Activated CD4-positive, alpha-beta T cell treated with anti-CD3 and anti-CD28 coated beads for 24 hours (primary cell): ENCODE measurements at places on chromosomes 1 and 21.

GRCh38 chr1:147225193-147225730 lies at the start of gene FMO5:
FMO5 (minus strand) TSS chr1:147225339; CDS start chr1:147225029, 310 bp downstream.
- DNase-seq: no peak

- DNase-seq: no peak
Observed at GRCh38 chr1:83909687-83910086, 89.2 kb downstream of the TTLL7 start.

- no peak for DNase-seq
Observed at GRCh38 chr1:221824025-221824424, 82.1 kb upstream of the DUSP10 start.

GRCh38 chr1:26833432-26834405 lies 7.2 kb downstream of the ZDHHC18 start:
- DNase-seq: peak; percentile 63

DNA sequence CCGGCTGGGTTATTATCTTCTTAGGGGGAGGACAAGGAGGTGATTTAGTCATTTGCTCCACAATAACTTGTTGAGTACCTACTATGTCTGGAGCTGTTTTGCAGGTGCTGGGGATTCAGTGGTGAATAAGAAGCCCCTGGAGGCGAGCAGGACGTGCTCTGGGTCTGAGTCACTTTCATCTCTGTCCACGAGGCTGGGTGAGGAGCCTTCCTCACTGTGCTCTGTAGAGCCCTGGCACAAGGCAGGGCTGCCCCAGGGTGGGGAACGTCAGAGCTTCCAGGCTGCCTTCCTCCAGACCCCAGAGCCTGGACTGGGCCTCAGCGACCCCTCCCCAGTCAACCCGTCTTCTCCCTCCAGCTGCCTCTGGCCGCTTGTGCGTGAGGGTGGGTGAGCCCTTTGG lies 2.5 kb upstream of the PADI6 start:
- DNase-seq: no peak

- DNase-seq: no peak
Observed at GRCh38 chr1:54356680-54357147, 49.5 kb downstream of the SSBP3 start.

GRCh38 chr1:105485207-105485606 lies 1571.3 kb upstream of the PRMT6 start:
- no peak for DNase-seq

- DNase-seq: no peak
Observed at GRCh38 chr1:67743072-67743725, 58.2 kb downstream of the GADD45A start.

DNA sequence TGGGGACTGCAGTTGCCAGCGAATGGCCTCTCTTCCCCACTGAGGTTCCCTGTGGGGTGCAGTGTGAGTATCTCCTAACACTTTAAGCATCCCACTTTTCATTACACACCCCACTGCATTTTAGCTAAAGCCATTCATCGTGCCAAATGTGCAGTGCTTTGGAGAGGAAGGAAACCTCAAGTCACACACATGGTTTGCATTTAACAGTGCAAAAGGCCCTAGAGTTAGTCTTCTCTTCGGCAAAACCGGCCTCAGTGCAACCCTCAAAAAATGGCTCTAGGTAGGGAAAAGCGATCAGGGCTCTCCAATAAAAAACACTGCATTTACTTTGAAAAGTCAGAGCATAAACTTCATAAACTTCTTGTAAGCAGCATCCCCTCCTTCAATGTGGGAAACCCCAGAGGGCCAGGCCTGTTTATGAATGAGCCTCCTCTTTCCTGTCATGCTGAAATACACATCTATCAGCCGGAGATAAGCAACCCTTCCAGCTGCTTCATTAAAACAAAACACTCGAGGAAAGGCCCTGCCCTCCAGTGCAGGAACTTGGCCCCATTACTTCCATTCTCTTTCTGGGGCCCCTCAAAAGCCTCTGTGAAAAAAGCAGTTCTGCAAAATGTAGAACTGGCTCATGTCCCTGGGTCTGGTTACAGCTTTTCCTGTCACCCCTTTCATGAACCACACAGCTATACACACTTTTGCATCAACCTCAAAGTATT lies 184.0 kb downstream of the CDC7 start:
- DNase-seq: no peak

- no peak for DNase-seq
Observed at GRCh38 chr1:246300626-246301549, 206.2 kb downstream of the SMYD3 start.

- DNase-seq: no peak
Observed at GRCh38 chr1:118977600-118977999, 10.5 kb downstream of the TBX15 start.

DNA sequence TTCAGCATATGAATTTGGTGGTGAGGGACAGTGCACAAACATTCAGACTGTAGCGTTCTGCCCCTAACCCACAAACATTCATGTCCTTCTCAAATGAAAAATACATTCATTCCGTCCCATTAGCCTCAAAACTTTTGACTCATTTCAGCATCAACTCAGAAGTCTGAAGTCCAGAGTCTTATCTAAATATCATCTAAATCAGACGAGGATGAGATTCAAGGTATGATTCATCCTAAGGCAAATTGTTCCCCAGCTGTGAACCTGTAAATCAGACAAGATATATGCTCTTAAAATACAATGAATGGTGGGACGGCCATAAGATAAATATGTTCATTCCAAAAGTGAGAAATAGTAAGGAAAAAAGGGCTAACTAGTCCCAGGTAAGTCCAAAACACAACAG lies 1195.6 kb upstream of the ADGRL4 start:
- no peak for DNase-seq

GRCh38 chr1:9294405-9294773 lies 1.7 kb downstream of the SPSB1 start:
- no peak for DNase-seq

DNA sequence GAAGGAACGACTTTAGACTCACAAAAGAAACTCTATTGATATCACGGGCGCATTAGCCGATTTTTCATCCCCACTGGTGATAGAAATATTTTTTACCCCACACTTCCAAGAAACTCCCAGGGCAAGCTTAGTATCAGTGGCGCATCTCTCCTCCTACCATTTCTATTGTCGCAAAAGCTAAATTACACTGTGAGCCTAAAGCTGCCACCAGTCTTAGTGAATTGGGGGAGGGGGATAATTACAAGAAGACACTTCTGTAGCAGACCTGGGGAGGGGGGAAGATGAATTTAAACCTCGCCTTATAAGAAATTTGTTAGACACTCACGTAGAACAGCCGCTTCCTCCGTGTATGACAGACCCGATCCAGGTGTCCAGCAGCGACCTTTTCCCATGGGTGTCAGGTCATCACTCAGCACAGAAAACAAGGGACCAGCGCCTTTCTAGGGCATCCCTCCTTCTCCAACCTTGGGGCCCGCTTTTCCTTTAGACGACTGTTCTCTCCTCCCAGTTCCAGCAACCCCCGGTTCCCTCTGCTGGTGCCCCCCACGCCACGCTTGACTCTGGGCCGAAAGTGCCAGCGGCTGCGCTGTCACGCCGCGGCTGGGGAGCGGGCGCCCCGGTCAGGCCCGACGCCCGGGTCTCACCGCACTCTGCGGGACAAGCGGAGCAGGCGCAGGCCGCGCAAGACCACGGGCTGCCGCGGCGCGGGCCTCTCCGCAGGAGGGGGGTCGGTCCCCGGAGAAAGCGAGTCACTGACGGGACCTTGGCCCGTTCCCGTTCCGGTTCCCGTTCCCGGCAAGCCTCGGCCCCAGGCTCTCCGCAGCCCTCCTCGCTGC lies 821 bp downstream of the PHC2 start:
- DNase-seq: no peak

GRCh38 chr1:53337499-53337898 lies 9.6 kb upstream of the LRP8 start:
- no peak for DNase-seq

DNA sequence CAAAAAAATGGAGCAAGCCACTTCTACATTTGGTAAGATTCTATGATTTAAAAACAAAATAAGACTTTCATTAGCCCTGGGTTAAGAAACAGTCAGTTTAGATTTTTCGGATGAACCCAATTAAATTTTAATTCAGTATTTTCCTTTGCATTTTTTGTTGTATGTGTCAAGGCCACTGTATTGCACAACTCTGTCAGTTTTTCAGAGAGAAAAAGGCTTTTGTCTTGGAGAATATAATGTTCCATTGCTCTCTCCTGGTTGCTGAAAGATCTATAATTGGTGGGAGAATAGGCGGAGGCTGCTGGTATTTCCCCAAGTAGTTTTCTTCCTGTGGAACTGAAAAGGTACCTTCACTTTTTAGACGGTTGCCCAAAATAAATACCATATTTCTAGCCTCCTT lies 84.6 kb downstream of the NEGR1 start:
- DNase-seq: no peak

DNA sequence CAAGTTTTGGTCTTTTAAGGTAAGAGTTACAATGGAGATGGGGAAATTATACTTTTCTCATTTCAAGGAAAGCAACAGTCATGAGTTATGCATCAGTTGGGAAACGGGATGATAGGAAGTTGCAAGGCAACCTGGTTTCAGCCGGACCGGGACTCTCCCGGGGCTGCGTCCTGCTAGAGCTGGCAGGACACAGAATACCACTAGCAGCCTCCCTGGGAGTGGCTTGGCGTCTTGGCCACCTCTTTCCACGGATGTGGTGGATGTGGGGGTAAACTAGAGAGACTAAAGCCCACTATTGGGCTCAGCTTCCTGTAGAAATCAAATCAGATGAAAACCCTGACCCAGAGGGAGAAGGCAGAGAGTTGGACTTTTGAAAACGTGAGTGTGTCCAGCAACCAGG lies 71.9 kb downstream of the ADARB1 start:
- no peak for DNase-seq

DNA sequence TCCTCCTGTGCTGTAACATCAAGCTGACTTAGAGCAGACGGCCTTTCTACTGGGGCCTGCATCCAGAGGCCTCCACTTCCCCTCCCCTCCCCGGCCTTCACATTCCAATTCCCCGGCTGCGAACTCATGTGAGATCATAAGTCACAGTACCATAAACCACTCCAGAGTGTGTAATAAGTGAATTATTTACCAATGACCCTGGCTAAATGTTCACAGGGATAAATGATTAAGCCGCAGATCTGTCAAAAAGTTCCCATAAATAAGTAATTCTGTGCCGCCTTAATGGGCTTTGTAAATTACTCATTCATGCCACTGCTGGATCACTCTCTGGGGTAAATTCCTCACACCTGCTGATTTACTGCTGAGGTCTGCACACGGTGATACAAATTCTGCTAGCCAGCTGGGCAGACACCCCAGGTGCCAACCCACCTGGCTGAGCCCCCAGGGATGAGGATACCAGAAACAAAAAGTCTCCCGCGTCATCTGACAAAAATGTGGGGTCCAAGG lies 27.4 kb upstream of the KIRREL1 start:
- DNase-seq: no peak

GRCh38 chr1:165927169-165927568 lies 99.8 kb downstream of the UCK2 start:
- no peak for DNase-seq

DNA sequence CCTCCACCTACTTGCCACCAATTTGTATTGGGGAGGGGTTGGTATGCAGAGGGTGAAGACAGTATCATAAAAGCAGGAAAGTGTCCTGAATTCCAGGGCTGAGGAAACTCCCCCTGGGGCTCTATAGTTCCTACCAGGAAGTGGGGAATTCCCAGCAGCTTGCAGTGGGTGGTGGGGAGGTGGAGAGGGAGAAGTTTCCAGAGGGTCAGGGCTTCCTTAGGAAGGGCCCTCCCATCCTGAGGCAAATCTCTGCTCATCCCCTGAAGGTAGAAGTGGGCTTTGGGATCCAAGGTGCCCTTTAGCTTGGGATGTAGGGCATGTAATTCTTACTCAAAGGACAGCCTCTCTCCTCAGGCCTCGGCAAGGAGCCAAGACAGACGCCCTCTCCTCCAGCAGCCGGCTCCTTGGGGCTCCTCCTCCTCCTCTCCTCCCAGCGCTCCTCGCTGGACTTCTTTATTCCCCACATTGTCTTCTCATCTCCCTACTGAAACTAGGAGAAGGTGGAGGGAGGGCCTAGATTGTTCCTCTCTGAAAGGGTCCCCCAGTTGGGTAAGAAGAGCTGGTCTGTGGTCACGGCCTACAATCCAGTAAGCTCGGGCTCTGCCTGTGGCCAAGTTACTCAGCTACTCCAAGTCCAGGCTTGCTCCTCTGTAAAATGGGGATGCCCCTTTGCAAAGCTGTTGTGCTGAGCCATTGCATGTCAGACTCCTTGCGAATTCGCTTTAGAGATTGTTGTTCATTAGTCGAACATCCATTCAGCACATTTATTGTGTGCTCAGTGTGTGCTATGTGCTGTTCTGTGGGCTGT lies 17.9 kb upstream of the CSF1 start:
- no peak for DNase-seq

- no peak for DNase-seq
Observed at GRCh38 chr21:31371715-31372470, 27.8 kb upstream of the TIAM1 start.

DNA sequence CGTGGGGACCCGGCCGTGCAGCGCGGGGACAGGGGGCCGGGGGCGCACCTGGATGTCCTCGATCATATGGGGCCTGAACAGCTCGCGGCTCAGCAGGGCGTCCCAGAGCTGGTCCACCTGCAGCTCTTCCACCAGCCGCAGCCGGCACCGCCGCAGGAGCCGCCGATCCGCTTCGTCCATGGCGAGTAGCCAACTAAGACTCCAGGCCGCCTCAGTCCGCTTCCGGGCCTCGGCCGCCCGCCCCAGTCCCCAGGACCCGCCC lies at the start of gene CASP9:
Gene CASP9, minus strand, starts transcription at position 195 of the 262 bp plus-strand sequence. Its CDS starts 15 bp downstream, at position 180.
- no peak for DNase-seq

DNA sequence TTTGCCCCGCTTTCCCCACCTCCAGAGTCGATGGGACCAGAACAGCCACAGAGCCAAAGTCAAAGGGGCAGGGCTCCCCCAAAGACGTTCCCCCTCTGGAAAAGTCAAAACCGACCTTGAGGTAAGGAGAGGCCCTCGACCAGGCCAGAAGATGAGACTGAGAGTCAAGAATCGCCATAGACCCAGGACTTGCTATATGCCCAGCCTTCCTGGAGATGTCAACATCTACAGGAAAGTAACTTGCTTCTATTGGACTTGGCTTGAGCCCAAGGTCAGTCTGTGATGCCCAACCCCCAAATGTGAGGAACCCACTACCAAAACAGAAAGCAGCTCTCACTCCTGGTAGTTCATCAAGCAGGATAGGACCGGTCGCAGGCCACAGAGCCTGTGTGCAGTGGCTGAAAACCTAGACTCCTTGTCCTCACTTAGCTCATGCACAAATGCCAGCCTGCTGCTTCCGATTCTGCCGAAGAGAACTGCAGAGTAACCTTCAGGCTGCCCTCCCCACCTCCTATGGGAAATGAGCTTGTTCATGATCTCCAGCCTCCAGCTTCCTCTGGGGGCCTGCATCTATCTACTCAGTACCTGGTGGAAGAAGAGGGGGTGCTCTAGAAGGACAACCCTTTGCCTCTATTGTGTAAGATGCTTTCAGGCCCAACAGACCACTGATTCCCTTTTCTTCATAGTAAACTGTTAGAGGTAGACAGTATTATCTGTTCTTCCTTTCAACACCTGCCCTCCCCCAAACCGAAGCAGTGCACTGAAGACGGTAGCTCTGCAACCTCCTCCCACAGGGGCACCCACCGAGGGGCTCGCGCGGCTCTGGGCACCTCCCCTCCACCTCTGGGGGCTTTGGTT lies 1.4 kb downstream of the ACOT7 start:
- no peak for DNase-seq

DNA sequence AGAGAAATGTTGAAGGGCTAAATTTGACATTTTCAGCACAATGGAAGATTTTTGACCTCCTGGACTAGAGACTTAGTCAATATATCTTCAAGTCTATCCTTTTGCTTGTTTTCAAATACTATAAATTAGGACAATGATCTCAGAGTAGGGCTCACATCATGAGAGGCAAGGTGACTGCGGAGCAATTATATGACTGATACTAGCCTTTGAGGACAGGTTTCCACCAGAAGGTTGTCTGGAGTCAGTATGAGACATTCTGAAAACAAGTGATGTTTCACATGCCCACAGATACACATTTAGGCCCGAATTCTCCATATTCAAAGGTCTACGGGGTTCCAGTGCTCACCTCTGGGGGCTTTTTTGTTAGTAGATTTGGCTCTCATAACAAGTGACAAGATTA lies 142.3 kb upstream of the SAMSN1 start:
- no peak for DNase-seq
